Hematopoietic multipotent progenitor cell treated with erythropoietin and hydrocortisone succinate and interleukin-3 and kit ligand, for 15 days (in vitro differentiated cells): ENCODE measurements at places on chromosomes 2 and 18.

GRCh38 chr2:179005976-179006375, 44.0 kb downstream of the CCDC141 start:
- no peak for DNase-seq

DNA sequence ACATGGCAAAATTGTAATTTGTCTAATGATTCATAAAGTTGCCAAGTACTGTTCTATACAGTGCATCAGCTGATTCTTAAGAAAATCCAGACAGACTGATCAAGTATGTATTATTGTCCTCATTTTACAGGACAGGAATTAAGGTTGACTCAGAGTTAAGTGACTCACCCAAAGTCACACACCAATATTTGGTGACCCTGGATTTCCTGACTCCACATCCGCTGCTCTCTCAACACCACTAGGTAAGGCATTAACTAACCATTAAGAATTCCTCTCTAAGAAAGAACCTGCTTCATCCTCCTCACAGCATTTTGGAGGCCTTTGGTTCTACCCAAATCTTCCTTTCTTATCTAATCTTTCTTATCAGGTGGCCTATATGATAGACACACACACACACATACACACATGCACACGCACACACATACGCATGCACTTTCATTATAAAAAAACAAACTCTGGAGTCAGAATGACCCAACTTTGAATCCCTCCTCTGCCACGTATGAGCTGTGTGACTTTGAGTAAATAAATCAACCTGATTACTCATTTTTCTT, 150.8 kb downstream of the ANKRD44 start:
- DNase-seq: no peak

GRCh38 chr2:115070002-115070401, 627.6 kb downstream of the DPP10 start:
- DNase-seq: no peak

GRCh38 chr18:41977233-41977632, 22.2 kb downstream of the PIK3C3 start:
- DNase-seq: no peak

DNA sequence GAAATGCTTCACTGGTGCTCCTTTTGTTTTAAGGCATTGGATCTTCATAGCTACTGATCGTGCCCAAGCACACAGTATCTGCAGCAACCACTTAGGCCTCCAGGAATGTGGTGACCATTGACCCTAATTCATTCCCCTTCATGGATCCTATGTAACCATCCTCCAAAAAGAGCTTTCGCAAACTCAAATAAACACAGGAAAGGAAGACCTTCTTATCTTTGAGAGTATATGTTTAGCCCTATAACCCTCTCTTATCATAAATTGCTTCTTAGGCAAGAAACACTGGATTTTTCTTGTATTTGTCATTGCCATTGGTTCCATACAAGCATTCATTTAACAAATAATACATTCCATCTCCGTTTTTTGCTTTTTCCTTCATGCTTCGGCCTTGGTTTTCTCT, 4.1 kb upstream of the TTR start:
- DNase-seq: no peak

DNA sequence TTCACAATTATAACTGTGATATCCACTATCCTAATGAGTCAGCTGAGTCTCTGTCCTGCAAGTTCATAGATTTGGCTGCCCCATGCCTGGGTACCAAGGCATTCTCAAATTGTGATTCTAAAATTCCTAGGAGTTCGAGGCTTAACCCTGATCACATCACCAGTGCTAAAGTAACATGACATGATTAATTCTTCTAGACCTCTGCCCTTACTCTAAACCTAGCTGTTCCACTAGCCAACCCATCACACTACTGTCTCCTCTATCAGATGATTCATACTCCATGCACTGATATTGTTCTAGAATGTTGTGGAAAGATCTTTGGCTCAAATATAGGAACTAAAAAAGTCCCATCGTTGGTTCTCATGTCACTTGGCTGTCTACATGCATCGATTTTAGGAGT, 487.6 kb downstream of the PIK3C3 start:
- no peak for DNase-seq

- no peak for DNase-seq
These were observed 138.8 kb upstream of the CTAGE1 start for GRCh38 chr18:22556222-22557167.

- no peak for DNase-seq
These were observed 33.0 kb downstream of the PRKD3 start for GRCh38 chr2:37291680-37292079.

- no peak for DNase-seq
These were observed 7.5 kb downstream of the GDF7 start for GRCh38 chr2:20674309-20674965.

DNA sequence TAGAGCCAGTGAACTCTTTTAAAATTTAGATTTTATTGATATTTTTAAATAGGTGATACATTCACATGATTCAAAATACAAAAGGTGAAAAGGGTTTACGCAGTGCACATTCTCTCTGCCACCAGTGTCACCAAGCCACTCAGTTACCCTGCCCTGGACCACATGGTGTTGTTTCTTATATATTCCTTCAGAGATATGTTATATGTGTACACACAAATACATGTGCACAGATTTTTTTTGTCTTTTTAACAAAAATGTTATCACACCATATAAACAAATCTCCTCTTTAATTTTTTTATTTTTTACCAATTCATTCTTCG, 26.2 kb downstream of the SERPINB4 start:
- no peak for DNase-seq

DNA sequence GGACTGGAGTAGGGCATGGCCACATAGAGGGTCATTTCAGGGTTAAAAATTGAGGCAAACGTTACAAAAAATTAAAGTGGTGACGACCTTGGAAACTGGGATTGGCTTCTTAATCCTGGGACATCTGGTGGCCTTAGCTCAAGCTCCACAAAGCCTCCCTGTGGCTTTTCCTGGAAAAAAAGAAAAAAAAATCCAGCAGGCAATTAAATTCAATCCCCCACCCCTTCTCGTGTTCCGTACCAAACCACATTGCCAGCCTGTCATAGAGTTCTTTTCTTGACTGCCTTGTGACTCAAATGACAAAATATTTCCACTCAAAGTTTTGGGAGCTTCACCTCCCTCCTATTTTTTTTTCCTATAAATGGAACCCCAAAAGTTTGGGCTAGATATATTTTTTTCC, 195.6 kb downstream of the HRH4 start:
- DNase-seq: no peak

DNA sequence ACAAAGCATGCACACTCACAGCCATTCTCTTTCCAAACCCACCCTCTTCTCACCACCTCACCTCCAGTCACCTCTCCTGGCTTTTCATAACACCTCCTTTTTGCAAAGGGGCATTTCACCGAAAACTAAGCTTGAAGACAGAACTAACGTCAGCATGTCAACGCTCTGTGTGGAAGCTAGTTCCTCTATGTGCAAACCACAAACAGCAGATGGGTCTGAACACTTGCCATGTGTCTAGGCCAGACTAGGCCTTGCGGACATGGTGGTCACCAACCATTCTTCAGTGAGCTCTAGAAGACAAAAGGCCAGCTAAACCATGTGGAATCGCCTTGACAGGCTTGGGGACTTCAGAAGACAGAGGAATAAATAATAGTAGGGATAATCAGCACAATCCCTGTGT, 148.5 kb downstream of the TXNL1 start:
- no peak for DNase-seq

DNA sequence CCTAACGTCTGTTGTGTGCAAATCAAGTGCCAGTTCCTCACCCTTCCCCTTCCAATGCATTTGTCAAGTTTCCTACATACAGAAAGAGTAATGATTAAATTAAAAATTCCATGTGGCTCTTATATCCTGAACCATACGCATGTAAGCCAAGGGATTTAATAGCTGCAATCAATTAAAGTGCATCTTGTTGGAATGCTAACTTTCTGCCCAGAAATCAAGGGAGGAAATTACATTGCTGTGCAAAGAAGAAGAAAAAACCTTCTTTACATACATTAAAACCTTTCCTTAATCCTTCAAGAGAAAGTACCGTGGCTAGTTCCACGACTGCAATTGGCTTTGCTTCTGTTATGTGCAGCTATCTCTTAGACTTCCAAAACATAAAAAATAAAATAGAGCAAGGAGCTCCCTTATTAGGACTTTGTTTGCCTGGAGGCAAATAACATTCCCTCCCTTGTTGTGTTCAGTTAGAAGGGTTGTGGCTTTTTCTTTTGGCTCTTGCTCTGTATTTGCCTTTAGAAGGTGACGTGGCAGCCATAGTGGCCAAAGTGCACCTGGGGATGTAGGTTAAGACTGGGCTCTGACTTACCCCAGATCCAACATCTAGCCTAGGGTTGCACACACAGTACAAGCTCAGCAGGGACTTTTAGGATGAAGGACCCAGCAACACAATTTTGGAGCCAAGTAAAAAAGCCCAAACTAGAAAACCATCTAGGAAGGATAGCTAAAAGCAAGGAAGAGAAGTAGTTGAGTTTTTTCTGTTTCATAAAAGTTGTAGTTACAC, 158.3 kb downstream of the ANTXR1 start:
- DNase-seq: no peak

DNA sequence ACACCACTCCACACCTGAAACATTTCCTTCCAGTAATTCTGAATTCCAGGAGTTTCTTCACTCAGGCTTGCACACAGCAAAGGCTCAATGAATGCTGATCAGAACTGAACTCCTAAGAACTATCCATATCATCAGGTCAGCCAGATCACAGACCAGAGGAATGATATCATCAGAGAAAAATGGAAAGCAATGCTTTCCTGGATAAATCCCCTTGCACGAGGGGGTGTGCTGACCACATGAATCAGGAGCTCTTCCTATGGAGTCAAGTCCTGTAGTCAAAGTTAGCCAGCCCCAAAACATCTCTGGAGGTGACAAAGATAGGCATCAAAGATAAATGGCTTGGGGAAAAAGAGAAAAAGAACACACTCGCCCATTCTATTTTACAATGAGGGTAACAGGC, 83.8 kb upstream of the ACVR2A start:
- no peak for DNase-seq

DNA sequence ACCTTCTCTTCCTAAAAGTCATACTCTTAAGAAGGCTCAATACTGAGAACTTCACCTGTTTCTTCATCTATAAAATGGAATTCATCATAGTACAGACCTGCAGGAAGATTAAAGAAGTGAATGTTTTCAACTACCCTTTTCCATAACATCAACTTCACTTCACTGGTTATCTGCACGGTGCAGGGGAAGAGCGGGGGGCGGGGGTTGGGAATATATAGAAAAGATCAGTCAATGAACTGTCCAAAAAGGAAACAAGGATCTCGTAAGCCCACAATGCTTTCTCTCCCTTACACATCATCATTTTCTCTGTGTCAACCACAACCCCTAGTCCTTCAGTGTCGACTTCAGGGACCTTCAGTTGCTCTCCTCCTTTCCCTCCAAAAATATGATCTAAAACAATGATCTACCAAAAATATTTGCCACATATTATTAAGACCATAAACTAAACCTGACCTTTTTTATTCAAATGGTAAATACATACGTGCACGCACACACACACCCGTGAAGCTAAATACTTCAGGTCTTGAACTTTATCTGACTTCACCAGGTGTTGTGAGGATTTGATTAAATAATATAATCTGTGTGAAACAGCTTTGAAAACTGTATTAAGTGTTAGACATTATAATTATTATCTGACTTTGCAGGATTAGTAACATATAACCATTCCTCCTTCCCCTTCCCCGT, 4.9 kb downstream of the MBOAT2 start:
- DNase-seq: peak; percentile 62

DNA sequence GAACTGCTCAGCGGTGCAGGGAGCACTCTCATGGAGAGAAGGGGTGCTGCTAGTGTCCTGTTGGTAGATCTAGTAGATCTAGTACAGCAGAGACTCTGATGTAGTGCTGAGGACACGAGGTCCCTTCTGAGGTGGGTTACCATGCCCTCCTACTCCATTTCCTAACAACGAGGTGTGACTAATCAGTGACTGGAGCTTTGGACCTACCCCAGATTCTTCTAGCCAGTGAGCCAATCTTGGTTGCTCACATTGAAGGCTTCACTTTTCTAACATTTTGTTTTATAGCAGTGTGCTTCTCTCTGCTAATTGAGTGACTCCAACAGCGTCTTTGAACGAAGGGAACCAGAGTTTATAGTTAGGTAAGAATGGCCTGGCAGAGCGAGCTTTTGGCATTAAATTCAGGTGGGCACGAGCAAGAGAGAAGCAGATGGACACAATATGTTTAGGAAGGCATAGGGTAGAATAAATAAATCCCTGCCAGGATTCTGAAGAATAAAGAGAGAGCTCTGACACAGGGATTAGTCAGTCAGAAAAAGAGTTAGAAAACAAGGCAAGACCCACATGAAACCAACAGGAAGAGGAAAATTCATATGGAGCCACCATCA, 306.0 kb upstream of the RAB12 start:
- no peak for DNase-seq

- no peak for DNase-seq
These were observed 60.4 kb upstream of the SIX2 start for GRCh38 chr2:45069684-45070083.

GRCh38 chr2:106885971-106886915, at the start of gene ST6GAL2:
Gene ST6GAL2, minus strand, starts transcription at chr2:106886167. Its CDS starts 42,190 bp downstream, at chr2:106843977.
- DNase-seq: no peak

DNA sequence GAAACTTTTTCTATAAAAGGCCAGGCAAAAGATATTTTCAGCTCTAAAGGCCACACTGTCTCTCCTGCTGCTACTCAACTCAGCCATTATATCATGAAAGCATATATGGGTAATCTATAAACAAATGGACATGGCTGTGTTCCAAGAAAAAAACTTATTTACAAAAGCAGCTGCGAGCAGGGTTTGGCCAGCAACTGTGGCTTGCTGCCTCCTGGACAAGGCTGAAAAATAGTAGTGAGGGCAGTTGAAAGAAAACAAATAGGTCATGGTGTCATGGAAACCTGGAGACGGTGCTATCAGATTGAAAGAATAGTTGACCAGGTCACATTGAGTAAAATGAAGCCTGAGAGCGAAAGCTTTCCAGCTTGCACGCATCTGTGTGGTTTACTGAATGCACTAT, 89.2 kb upstream of the LRATD1 start:
- DNase-seq: no peak

GRCh38 chr2:7437141-7437540, 519.9 kb downstream of the RNF144A start:
- DNase-seq: no peak

- DNase-seq: no peak
These were observed 42.2 kb upstream of the SMAD7 start for GRCh38 chr18:48992791-48993555.

DNA sequence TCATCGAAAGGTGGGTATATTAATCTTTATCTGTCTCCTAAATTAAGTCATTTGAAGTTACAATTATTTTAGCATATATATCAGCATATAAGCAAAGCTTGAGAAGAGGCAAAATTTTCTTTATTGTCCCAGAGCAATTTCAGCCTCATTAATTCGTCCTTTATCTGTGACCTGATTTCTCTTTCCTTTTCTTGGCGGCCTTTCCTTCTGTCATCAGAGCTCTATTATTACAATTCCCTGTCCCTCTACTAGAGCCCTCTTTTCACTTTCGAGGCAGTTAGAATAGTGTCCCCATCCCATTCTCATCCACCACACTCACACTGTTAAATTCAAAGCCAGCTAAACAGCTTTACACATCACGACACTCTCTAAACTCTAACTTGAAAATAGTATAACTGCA, 1293.2 kb upstream of the FAM98A start:
- no peak for DNase-seq

GRCh38 chr2:109466674-109467575, 146.8 kb downstream of the SEPTIN10 start:
- DNase-seq: no peak

GRCh38 chr2:239022437-239023260, 174.8 kb downstream of the TWIST2 start:
- no peak for DNase-seq

GRCh38 chr2:108927936-108928659, 60.9 kb downstream of the EDAR start:
- no peak for DNase-seq
